ENCODE measurements at places on chromosomes 12 and 14.

- DNase-seq: no peak
Measured at GRCh38 chr14:68599896-68600610, 192.8 kb downstream of the ZFP36L1 start.

GRCh38 chr14:36443374-36443773, 76.7 kb downstream of the NKX2-1 start:
- DNase-seq: no peak

DNA sequence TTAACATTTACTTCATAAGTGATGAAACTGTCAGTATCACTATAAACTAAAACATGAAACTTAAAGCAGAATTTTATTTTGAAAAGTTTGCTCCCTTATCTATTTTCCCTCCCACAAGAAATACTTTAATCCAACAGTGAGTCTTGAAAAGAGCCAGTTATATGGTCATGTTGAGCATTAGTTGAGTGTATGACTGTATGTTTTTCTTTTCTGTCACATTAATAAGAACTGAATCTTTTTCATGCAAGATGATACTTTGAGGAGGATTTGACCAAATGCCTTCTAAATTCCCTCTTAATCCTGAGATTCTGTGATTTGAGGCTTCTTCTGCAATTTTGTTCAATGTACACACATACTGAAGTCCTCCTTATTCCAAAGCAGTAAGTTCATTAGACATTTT, 33.7 kb upstream of the YARS2 start:
- no peak for DNase-seq

DNA sequence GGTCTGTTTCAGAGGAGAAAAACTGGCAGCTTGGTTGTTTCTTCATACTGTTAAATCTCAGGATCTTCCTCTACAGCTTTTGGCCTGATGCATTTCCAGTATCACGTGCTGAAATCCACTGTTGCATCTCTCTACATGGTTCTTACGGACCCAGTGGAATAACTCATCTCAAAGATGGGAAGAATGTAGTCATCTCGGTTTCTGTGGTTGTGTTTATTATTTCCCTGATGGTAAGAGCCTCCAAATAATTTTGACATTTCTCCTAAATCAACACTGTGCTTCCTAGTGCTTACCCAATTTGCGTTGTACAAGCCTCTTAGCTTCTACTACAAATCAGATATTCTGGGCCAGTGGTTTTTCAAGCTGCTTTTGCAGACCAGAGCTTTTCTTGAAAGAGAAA, 812.8 kb downstream of the C12orf50 start:
- no peak for DNase-seq
